ENCODE measurements at places on chromosomes 3 and 15.
A peak's percentile ranks its signal among the peaks of the same experiment; 100 is the strongest.

DNA sequence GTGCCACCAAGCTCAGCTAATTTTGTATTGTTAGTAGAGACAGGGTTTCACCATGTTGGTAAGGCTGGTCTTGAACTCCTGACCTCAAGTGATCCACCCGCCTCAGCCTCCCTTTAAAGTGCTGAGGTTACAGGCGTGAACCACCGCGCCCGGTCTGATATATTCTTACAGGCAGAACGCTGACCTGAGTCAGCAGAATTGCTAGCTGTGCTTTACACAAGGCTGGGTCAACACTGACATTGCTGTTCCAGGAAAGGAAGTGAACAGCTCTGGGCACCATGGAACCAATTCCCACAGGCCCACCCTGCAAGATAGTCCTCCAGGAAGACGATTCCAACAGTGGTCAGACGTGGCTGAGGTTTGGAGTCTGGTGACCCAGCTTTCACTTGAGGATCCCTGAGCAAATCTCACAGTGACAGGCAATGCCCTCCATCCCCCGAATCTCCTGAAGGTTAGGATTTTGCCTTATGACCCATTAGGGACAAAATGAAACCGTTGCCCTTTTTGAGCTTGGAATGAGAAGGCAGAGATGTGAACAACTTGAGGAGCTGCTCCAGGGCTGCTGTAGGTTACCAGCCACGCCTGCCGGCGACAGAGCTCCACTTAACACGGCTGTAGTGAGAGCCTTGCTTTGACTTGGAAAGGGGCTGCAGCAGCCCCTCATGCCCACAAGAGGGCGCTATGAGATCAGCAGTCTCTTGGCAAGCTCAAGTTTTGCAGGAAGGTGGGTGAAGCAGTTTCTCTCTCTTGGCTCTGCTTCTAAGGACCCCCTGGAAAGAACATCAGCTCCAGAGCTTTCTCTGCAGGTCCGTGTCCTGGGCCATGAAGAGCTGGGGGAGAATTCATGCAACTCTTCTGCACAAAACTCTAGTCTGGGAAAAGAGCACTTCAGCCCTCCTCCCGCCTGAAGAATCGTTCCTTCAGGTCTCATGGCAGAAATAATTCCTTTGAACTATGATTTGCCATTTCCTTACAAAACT is 74.1 kb downstream of the SENP2 start:
- peak; percentile 85 for DNase-seq

- no peak for DNase-seq
Observed at GRCh38 chr15:28904003-28904402, 18.2 kb downstream of the APBA2 start.

DNA sequence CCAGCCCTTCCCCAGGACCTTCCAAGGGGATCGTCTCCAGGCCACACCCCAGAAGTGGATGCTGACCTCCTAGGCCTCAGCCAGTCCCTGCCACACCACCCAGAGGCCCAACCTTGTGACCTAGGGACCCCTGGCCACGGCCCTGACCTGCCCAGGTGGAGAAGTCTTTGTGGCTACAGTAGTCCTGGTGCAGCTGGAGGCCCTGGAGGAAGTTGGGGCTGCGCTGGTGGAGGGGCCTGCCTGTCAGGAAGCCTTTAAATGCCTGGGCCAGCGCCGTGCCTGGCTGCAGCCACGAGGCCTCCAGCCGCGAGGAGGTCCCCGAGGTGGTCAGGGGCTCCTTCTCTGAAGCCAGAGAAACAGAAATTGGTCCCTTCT is 23.4 kb downstream of the PLA2G4D start:
- no peak for DNase-seq

DNA sequence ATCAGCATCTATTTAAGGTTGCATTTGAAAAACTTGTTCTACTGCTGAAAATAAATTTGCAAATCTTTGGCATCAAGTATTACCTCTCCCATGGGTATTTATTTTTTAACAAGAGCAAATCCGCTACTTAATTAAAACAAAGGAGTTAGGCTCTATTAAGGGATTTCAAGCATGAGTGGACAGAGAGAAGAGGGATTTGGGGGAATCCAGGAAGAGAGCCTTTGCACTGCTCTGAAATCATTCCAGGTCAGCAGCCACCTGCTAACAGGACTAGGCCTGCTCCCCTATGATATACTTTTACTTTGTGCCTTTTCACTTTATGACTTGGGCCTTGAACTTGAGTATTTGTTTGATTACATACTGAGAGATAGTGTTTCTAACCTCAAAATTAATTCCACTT is 57.1 kb downstream of the IQCH start:
- no peak for DNase-seq

GRCh38 chr3:98765721-98766120 is 2.6 kb downstream of the ST3GAL6 start:
- DNase-seq: no peak

DNA sequence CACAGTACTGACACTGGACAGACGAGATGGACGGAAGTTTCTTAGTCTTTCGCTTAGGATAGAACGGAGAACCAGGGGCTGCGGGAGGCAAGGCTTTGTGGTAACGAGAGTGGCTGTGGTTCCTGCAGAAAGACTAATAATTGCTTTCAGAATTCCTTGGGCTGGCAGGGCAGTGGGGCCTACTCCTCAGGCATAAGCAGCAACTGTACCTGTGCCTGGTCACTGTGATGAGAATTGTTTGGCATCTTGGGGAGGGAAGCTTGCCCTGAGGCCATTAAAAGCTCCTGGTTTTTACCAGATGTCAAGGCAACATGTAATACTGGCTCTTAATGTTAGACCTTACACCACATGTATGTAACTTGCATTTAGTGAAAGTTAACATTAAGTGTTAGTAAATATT is 7.6 kb downstream of the NIPA2 start:
- DNase-seq: no peak

DNA sequence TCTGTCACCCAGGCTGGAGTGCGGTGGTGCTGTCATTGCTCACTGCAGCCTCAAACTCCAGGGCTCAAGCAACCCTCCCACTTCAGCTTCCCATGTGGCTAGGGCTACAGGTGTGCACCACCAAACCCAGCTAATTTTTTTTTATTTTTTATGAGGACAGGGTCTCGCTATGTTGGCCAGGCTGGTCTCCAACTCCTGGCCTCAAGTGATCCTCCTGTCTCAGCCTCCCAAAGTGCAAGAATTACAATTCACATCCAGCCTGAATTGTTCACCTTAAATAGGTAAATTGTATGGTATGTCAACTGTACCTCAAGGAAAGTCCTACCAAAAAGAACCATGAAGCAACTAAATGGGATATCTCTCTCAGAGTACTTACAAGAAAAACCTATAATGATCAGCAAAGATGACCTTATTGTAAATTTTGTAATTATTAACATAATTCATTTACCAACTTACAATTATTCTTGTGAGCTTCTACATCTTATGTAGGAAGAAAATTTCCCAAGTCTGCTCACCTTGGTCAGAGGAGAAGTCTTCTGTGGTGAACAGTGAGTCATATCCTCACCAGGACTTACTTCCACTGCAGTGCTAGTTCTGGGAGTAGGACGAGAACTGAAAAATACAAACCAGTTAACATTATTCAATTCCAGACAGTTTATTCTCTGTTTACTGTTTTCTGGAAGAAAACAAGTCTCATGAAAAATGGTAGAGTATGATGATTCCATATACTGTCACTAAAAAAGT is 54.4 kb downstream of the ULK4 start:
- DNase-seq: no peak

DNA sequence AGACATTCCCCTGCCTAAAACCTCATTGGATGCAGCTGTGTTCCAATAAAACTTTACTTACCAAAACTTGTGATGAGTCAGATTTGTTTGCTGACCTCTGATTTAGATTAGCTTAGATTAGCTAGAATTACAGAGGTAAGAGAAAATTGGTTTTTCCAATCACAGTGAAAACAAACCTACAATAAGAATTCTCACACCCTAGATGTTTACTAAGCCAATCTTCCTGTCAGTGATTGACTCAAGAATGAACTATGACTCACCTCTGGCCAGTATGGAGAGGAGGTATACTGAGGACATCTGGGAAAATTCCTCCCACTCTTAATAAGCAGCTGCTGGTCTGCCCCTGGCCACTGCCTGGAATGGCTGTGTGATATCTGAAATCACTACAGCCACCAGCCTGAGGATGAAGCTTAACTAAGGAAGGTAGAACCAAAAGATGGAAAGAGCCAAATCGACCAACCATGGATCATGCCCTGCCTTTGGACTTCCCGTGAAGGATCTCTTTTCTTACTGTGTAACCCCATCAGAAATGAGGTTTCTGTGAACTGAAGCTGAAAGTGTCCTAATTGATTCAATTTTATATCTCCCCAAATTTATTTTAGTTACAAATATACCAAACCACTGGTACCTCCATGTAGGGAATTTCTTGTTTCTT is 19.0 kb upstream of the GHSR start:
- DNase-seq: no peak

- DNase-seq: no peak
Observed at GRCh38 chr15:52318729-52319500, 23.3 kb upstream of the MYO5C start.

DNA sequence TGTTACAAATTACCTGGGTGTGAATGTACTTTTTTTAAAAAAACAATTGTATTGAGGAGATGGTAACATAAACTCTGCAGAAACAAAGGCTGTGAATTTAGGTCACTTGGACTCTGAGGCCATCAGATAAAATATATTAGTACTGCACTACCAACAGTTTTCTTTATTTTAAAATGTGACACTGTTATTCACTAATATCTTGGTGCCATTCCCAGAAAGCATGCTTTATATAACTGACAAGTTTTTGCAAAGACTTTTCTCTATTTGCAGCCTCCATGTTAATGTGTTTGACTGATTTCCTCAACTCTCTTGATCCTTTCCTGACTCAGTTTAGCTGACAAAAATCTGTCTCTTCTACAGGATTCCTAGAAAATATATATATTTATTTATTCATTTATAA is 26.5 kb upstream of the ACTL6A start:
- DNase-seq: no peak

- DNase-seq: no peak
Observed at GRCh38 chr3:170259907-170260306, 37.7 kb downstream of the PRKCI start.

DNA sequence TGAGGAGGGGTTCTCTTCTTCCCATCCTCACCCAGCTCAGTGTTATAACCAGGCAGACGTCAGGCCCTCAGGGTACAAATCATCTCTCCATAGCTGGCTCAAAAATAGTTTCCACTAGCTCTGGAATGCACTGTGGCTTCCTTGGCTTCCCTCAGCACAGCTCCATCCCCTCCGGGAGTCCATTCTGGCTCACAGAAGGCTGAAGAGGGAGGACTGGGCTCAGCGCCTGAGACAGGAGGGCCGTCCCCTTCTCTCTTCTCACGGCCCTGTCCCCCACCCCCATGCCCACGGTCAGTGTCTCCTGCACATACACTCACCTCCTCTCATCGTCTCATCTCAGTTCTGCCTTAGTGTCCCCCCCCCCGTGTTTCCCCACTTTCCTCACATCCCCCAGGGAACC is 50.1 kb downstream of the UMPS start:
- no peak for DNase-seq

GRCh38 chr15:31609906-31610305 is 283.3 kb downstream of the KLF13 start:
- no peak for DNase-seq

DNA sequence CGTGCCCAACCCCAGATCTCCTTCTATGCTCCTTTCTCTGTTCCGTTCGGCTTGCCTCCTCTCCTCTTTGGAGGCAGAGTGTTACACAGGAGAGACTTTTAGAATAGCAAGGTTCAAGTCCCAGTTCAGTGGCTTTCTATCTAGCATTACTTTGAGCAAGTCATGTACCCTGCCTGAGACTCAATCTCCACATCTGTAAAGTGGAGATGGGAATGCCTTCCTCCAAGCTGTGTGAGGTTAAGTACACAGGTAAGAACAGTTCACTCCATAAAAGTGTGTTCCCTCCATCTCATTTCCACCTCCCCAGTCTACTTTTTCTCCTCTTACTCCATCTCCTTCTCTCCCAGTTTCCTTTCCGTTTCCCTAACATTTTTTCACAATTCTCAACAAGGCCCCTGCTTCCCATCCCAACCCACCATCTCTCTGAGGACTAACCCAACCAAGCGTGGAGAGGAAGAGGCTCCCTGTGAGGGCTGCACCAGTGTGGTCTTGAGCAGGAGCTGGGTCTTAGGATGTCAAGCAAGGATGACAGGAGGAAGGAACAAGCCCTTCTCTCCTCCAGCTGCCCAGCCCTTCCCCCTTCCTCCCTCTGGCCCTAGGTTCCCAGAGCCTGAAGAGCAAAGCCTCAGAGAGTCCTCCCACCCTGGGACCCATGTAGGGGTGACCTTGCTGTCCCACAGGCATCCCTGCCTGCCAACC is 6.4 kb downstream of the ATP8B4 start:
- no peak for DNase-seq

DNA sequence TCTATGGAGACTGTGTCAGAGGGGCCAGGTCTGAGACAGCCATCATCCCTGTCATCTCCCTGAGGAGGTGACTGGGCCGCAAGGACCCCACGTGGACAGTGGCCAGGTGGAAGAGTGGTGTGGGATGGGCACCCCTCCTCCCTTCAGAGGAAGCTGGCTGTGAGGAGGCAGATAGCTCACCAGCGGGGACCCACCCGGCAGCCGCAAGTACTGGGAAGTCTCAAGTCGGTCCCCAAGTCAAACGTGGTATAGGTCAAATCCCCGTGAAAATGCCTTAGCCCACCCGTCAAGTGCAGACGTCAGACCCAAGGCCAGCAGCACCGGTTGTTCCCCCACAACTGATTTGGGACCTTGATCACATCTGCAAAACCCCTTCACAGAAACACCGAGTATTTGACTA is 12.3 kb upstream of the KLF13 start:
- no peak for DNase-seq

DNA sequence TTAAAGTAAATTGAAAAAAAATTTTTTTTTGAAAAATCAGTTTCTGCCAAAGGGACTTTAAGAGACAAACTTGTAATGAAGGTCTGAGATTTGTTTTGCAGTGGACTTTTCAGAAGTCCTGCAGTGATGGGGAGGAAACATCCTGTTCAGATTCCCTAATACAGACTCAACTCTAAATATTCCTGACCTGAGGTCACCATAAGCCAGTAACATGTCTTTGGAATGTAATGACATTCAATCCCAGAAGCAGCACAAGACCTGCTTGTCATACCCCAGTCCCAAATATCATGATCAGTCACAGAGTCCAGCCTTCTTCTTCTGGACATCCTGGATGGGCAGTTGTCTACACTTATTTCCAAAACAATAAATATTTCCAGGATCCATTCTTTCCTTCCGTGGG is 53.6 kb downstream of the TMEM39A start:
- DNase-seq: no peak

DNA sequence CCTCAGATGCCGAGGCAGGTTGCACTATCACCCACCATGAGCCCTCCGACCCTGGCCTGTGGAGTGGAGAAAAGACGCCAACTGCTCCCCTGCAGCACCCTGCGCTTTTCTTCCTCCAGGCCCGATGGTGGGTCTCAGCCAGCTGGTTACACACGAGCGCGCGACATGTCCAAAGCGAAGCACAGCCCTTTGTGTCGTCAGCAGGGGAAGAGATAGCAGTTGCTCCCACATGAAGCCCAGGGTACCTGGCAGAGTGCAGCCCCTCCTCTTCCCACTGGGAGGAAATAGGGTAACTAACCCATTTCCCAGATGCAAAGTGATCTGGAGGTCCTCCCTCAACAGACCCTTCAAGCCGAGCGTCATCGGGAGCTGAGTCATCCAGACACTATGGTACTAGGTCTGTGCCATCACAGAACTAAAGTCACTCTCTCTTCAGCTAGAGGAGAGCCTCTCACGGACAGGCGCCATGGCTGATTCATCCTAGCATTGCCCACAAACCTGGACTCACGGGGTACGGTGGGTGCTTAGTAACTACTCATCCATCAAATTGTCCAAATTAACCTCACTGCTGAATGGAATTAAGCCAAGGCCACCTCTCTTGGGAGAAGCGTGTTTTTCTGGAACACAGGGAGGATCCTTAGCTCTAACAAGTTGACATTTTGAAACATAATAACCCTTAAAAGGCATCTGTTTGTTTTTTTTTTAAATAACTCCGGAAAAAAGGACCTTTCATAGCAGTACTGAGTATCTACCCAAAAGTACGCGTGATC is 45.2 kb upstream of the BDH1 start:
- no peak for DNase-seq

Data from activated CD4-positive, alpha-beta T cell treated with anti-CD3 and anti-CD28 coated beads for 36 hours (primary cell).